Upper lobe of right lung (tissue), 1 donor: ENCODE measurements at places on chromosomes 11 and 22. TPM values are rescaled to one million over a fixed set of nuclear protein-coding genes. Genes with fewer than 3 reads are reported as not detected.
A peak's percentile ranks its signal among the peaks of the same experiment; 100 is the strongest.

The NPAS4 gene
- not detected for total RNA-seq

DNA sequence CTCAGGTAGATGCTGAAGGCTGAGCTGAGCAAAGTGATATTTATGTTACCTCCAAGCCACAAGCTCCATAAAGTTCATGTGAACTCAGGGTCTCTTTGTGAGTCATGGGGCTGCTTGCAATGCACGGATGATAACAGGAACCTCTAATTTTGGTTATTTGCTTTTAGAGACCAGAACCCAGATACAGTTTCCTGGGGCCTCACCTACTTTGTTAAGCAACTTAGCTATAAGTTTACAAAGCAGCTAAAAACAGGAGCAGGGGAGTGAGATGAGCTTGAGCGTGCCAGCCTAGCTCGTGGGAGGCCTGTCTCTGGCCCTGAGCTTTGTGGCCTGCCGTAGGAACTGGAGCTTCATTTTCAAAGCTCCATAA is 29.2 kb downstream of the SREBF2 start:
- H3K27ac ChIP-seq: peak overlapping the region; percentile 28
- H3K27me3 ChIP-seq: no peaks in the 10 kb centered on the region
- H3K4me3 ChIP-seq: no peak overlapping the region
- H3K36me3 ChIP-seq: peaks cover 8% of the 10 kb centered on the region
- peaks cover 8% of the 10 kb centered on the region for H3K4me1 ChIP-seq

DNA sequence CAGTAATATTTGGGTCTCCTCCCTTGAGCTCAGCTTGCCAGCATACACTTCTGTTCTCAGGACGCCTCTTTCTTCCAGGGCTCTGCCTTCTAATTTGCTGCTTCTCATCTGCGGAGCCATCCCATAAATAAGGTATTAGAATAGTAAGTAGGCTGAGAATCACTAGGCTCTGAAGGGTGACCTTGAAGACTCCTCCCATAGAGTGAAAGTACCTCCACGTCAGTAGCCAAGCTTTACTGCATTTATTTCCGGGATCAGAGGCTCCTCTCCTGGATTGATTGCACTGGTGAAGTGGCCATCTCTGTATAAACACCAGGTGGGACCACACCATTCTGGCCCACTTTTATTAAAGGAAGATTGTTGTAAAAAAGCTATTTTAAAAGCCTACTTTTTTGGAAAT is 315.5 kb downstream of the FAT3 start:
- H3K4me3 ChIP-seq: no peak overlapping the region
- no peaks in the 10 kb centered on the region for H3K36me3 ChIP-seq

DNA sequence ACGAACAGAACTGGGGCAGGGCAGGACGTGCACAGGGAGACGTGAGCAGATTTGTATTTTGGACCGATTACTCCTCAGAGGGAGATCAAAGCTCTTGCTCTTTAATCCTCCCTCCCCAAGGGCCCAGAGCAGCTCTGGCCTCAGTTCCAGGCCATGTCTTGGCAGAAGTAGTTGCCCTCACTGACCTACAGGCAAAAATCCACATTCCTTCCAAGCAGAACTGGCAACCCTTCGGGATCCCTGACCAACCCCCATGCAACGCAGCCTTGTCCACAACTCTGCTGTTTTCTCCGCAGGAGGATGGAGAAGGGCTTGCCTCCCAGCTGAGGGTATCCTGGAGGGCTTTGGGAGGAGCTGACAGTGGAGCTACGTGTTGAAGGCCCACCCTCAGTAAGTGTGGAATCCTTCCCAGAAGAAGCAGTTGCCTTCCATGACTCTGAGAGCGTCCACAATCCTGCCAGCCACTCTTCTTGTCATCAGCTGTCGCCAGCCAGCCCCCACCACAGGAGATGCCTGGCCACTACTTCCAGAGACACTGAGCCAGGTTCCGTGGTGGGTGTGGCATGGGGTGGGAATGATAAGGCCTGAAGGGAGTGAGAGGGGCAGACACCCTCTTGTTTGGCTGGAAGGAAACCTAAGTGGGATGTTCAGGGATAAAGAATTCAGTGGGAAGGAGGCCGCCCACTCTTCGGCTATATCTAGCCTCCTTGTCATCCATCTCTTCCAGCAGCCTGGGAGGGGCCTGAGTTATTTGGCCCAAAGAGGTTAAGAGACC is 68.1 kb downstream of the PDE2A start:
- peaks cover 3% of the 10 kb centered on the region for H3K4me1 ChIP-seq
- H3K27me3 ChIP-seq: no peaks in the 10 kb centered on the region
- H3K4me3 ChIP-seq: peak overlapping the region; percentile 11

DNA sequence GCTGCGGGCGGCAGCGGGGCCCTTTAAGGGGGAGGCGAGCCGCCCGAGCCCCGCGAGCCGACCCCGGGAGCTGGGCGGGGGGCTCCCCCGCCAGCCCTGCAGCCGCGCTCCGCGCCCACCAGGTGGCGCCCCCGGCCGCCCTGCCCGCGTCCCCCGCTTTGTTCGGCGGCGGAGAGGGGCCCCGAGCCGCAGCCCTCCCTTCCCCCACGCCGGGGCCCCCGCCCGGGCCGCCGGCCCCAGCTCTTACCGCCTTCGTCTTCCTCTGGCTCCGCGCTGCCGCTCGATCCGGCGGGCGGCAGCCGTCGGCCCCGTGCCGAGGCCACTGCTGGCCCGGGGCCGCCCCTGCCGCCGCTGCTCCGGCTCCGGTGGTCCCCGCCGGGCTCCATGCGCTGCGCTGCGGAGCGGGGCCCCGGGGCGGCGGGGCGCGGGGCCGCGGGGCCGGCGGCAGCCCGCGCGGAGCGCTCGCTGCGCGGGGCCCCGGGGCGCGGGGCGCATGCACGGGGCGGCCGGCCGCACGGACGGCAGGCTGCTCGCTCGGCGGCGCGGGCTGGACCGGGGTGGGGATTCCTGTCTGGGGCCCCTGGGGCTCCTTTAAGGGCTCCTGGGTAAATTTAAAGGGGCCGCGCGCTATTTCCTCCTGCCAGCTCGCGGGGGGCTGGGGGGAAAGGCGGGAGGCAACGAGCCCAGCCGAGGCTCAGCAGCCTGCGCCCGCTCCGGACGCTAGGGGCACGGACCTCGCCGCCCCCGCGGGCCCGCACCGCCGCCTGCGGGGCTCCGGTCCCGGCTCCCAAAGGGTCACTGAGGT is at the start of gene ZFTA:
TSS of gene ZFTA (minus strand) at position 539 of the 805 bp plus-strand sequence. CDS start at position 386, 153 bp downstream.
- no peaks in the 10 kb centered on the region for H3K27me3 ChIP-seq
- peaks cover 22% of the 10 kb centered on the region for H3K4me1 ChIP-seq
- peak within 1 kb of the TSS; percentile 82 for H3K4me3 ChIP-seq

- DNase-seq: no peak
- H3K4me3 ChIP-seq: no peak overlapping the region
- no peaks in the 10 kb centered on the region for H3K27me3 ChIP-seq
Measured at GRCh38 chr11:34284811-34285481, 72.9 kb downstream of the ABTB2 start.
